Activated CD4-positive, alpha-beta memory T cell treated with anti-CD3 and anti-CD28 coated beads, Interleukin-2, amount 10 ng/mL, durations not matched to agents 7 days and 5 days (primary cell): ENCODE measurements at places on chromosomes 6 and 20. TPM values are rescaled to one million over a fixed set of nuclear protein-coding genes. Genes with fewer than 3 reads are reported as not detected.
A peak's percentile ranks its signal among the peaks of the same experiment; 100 is the strongest.

DNA sequence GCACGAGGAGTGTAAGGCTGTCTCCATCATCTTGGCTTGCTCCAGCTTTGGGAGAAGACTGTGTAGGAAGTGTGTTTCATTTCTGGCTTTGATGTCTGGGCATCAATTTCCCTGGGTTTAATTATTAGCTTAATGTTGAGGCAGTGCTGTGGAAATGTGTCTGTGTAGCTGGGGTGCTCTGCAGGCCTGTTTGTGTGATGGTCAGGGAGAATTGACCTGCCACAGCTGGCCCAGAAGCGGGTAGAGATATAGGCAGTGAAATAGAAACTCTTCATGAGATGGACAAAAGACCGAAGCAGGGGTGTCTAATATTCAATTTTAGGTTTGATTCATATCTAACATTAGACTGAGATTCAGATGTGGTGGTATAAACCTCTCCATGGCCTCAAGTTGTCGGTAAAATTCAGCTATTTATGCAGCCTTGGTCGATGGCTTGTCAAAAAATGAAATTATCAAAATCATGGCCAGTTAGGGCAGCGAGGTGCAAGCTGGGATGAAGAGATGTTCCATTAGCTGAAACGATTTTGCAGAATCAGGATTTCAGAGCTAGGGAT is 95.3 kb upstream of the SNX9 start:
- no peak for DNase-seq

DNA sequence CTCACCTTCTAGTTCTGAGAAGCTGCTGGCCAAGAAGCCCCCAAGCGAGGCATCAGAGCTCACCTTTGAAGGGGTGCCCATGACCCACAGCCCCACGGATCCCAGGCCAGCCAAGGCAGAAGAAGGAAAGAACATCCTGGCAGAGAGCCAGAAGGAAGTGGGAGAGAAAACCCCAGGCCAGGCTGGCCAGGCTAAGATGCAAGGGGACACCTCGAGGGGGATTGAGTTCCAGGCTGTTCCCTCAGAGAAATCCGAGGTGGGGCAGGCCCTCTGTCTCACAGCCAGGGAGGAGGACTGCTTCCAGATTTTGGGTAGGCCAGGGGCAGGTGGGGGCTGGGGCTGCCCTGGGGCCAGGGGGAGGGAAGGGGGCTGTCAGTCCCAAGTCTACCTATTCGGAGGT is 2.3 kb downstream of the MYLK2 start:
- no peak for DNase-seq

DNA sequence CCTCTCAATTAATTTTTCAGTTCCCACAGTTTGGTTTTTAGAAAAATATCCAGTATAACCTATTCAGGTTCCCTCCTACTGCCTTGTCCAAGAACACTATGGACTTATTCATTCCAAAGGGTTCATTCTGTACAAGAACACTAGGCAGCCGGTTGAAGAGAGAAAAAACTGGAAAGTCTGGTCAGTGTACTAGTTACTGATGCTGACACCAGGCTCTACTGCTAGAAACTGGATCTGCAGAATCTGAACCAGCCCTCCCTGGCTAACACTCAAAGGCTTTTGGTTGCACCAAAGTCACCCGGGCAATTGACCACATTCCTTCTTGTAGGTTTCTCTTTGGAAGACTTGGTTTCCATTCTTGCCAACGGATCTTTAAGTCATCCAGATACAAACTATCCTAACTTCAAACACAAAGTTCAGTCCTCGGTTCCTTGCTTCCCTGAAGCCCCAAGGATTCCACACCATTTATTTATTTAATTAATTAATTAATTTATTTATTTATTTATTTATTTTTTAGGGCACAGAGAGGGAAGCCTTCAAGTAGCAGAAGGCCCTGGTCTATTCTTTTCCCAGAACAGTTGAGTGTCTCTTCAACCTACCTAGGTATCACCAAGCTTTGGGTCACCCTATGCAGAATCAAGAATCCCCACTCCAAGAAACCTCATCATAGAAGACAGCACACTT is 268.1 kb downstream of the ADGB start:
- DNase-seq, result no peak

GRCh38 chr6:18219591-18219990 is 44.7 kb downstream of the DEK start:
- DNase-seq, result no peak

- no peak for DNase-seq
Observed at GRCh38 chr6:13729891-13730290, 18.3 kb upstream of the RANBP9 start.

DNA sequence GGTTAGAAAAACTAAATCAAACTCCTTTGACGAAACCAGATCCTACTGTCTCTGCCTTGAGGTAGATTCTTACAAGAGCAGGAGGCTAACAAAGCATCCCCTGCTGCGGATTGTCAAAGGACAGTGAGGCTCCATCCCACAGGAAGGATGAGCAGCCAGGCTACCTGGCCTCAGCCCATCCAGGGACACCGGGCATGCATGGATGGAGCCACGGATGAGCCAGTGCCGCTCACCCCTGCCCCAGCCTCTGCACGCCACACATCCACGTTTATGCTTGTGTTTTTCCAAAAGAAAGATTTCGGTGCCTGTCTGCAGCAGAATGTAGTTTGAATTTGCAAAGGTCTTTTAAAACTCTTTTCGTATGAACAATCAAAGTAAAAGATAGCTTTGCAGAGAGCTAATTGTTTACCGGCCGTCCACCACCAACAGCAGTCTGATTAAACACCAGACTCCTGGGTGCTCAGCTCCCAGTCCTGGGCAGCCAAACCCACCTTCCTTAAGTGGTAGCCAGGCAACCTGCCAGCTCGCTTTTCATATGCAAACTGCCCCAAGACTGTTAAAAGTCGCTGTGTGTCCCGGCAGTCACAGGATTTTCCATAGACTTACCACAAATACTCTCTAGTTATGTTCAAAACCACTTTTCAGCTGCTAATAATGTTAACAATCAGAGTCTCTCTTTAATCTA is 999 bp downstream of the THBS2 start:
- DNase-seq, result no peak

DNA sequence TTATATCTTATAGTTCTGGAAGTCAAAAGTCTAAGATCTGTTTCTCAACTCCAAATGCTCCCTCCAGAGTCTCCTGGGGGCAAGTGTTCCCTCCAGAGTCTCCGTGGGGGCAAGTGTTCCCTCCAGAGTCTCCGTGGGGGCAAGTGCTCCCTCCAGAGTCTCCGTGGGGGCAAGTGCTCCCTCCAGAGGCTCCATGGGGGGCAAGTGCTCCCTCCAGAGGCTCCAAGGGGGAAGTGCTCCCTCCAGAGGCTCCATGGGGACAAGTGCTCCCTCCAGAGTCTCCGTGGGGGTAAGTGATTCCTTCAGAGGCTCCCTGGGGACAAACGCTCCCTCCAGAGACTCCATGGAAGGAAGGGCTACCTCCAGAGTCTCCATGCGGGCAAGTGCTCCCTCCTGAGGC is 34.0 kb upstream of the THBS2 start:
- no peak for DNase-seq

- DNase-seq, result no peak
Observed at GRCh38 chr6:102848796-102849195, 1455.3 kb downstream of the GRIK2 start.

GRCh38 chr6:100346828-100347227 is 117.9 kb downstream of the SIM1 start:
- no peak for DNase-seq

DNA sequence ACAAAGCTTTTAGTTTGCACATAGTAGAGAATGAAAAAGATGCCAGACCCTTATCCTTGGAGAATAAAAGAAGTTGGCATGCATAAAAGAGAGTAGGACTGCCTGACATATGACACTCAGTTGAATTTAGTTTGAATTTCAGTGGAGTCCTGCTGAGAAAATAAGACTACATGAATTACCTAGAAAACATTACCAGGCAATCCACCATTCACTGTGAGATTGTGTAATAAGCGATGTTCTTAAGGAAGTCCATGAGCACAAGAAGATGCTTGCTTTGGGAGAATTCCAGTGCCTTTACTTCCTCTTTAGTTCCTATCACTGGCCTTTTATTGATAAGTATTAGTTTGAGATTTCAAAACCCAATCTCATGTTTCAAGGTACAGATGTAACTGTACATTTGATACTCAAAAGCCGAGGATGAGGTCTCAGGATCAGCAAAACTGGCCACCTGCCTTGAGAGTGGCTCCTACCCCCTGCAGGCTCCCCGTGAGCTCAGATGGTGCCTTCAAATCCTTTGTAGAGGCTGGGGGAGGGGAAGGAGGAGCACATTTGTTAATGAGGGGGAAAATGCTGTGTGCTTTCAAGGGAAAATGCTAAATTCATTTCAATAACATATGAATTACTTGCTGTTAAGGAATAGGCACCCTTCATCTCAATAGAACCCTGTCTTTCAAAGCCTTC is 11.2 kb upstream of the UNC93A start:
- no peak for DNase-seq

- DNase-seq, result no peak
Observed at GRCh38 chr6:129007701-129008373, 124.9 kb downstream of the LAMA2 start.

DNA sequence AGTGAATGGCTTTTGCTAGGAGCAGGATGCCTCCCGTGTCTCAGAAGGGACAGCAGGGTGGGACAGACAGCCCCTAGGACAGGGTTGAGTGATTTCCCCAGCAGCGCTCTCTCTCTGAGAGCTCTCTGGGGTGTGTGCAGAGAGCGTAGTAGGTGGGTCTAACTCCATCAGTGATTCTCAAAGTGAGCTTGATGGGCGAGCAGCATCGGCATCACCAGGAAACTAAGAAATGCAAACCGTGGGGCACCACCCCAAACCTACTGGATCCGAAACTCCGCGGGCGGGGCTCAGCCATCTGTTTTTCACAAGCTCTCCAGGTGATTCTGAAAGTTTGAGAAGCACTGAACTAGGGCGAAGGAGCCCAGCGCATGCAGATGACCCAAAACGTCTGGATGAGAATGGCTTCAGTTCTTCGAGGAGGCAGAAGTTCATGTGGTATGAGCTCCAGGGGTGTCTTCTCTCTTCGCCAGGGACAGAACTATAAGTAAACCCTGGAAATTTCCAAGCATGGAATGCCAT is 119.6 kb upstream of the RNF24 start:
- peak; percentile 33 for DNase-seq

DNA sequence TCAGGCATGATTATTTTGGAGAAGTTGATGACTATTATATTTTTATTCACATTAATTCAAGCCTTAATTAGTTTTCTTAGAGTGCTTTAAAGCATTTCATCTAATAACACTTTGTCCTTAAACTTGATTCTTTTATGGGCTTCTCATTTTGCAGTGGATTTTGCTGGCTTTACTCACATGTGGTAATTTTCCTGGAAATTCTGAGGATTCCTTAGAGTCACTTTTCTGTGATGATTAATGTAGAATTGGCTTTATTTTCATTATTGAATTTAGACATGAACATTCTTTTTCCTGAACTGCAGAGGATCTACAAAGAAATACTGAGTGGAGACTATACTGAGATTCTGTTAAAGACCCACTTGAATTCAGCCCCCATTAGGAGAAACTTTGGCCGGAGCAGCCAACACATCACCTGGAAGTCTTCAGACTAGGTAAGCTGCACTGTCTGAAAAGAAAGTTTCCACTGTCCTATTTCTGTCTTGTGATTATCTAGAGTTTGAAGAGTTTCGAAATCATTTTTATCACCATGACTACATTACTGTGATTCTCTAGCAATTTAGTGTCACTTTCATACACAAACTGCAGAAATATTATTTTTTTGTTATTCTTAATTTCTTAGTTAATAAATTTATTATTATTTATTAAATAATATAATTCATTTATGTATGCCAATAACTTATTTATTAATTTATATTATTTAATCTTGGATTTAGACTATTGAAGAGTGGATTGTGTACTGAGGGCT is 1.9 kb downstream of the RFPL4B start:
- no peak for DNase-seq

DNA sequence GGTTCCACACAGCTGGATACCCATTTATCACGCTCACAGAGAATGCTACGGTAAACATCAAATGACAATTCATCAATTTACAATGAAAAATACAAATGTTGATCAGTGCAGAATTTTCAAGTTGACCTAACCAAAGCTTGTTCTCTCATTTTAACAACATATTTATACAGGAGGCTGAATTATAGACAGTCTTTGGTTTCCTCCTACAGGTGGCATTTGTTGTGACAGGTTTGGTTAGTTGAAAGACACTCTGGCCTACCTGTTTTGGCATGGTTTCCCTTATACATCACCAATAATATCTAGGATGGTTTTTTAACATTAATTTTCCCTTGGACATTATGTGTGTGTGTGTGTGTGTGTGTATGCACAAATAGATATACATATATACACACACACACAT is 642.5 kb upstream of the MMS22L start:
- no peak for DNase-seq

- DNase-seq, result no peak
Observed at GRCh38 chr20:51029963-51030920, 7.3 kb upstream of the KCNG1 start.

DNA sequence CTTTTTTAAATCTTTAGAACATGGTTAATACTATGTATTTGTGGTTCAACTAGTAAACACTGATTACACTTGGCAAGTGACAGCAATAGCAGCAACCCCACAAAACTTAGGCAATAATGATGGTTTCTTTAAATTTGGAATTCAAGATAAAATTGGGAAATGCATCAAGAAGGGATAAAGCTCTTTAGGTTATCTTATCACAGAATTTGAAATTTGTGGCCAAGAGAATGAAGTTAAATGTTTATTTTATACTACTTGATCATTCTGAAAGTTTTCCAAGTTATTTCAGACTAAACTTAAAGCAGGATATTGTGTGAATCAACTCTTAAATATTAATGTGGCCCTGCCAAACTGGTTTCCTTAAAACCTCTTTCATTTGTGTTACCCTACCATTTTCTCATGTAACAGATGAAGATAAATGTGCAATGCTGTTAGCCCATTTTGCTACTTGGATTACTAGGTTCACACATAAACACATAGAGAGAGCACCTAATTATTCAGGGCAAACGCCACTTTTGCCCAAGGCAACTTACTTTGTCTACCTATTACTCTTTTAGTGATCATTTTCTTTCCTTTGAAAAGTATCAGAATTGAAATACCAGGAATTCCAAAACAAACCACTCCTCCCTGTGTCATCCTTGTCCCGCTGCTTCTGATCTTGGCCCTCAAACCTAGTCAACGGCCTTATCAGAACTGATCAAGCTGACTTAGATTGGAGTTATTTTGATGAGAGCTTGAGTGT is 186.7 kb upstream of the TENT5A start:
- DNase-seq, result no peak

- DNase-seq, result no peak
Observed at GRCh38 chr6:109867009-109867969, 110.8 kb upstream of the GPR6 start.

- no peak for DNase-seq
Observed at GRCh38 chr6:18405477-18406293, 18.5 kb downstream of the RNF144B start.

DNA sequence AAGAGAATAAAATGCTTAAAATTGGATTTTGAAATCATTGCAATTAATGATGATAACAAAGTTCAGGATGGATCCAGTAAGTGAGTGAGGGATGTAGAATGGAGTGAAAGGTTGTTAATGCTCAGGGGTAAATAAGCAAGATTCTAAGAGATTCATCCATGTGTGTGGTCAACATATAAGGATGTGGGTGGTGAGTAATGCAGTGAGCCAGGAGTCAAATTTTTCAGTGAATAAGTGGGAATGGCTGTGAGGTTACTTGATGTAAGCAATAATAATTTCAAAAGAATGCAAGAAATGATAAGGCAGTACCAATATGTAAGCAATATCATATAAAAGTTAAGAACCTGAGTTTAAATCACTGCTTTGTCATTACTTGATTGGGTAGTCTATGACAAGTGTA is 207.5 kb upstream of the ADGRB3 start:
- no peak for DNase-seq

GRCh38 chr6:7976485-7977056 is 66.0 kb upstream of the TXNDC5 start:
- no peak for DNase-seq

The CCN6 gene
- not detected for total RNA-seq

The SCGN gene
- not detected for total RNA-seq

The USP49 gene
- total RNA-seq, result 6.8 TPM
